ENCODE measurements at places on chromosomes 3 and 15.
A peak's percentile ranks its signal among the peaks of the same experiment; 100 is the strongest.

- DNase-seq, result no peak
These were observed 16.8 kb downstream of the TNIK start for GRCh38 chr3:171443211-171443957.

DNA sequence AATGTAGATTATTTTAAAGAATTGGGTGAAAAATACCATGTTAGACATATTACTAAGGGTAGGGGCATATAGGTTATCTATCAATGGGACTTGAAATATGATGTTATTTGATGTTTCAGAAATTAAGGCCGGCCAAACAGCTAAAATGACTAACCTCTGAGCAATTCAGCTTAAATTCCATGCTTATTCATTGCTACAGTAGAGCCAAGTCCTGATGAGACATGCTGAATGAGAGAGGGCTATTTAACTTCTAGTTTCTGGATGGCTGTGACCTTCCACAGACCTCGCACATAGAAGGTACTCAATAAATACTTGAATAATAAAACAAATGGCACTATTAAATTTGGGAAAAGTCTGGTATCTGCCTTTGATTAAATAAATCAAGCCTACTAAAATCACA, 175.6 kb upstream of the WNT5A start:
- DNase-seq, result peak; percentile 53

DNA sequence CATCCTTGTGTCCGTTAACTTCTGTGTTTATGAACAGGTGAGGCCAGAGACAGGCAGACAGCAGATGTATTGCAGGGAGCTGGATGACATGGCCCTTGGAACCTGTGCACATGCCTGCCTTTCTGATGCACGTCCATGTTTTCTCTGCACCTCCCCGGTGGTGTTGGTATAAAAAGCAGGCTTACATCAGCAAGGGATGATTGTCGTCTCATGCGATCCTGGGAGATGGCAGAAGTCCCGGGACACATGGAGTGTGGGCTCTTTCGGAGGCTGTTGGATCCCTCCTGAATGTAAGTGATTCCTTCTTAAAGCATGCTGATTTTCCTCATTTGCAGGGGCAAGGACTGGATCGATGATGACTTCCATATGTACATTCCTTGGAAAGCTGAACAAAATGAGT, 134.8 kb downstream of the SNRPN start:
- DNase-seq, result no peak

GRCh38 chr3:69472093-69472492, 86.2 kb upstream of the FRMD4B start:
- peak; percentile 8 for DNase-seq

GRCh38 chr15:76057332-76058000, 2.3 kb upstream of the TMEM266 start:
- peak; percentile 50 for DNase-seq

DNA sequence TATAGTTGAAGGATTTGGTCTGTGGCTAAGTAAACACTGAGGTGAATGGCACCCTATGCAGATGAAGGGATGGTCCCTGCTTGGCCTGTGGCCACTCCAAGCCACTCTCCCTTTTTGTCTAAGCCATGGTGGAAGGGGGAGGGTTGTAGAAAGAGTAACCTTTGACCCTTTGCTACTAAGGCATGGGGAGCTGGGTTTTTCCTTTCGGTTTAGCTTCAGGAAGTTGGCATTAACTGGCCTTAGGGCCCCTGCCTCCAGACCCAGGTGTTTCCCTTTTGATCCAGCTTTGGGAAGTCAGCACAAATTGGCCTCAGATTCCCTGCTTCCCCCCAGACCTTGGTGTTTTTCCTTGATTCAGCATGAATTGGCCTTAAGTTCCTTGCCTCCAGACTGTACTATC, 49.5 kb downstream of the EFCAB12 start:
- no peak for DNase-seq

DNA sequence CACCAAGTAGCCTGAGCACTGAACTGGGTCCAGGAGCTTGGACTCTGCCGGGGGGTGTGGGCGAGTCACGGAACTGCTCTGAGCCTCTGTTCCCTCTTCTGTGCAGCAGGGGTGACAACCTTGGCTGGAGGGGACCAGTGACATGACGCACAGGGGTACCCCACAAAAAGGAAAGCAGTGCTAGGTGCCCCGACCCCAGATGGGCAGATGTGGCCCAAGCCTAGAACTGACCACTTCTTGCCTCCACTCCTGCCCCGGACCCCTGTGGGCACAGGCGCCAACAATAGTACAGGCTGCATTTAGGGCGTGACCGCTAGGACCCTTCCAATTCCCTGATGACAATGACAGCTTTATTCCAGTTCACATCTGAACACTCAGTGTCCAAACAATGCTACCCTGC, 255.9 kb upstream of the LYSMD4 start:
- no peak for DNase-seq

- peak; percentile 11 for DNase-seq
These were observed 59.4 kb upstream of the TRIM71 start for GRCh38 chr3:32758375-32758753.

DNA sequence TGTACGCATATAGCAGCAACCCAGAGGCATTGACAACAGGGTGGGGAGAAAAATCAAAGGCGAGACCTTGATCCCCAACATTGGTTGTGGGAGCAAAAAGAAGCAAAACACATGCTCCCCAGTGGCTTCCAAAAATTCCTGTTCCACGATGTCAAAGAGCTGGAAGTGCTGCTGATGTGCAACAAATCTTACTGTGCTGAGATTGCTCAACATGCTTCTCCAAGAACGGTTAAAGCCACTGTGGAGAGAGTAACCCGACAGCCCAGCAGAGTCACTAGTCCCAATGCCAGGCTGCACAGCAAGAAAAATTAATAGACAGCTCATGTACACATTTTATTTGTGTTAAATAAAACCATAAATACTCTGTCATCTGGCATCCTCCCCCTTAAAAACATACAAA, 179.9 kb upstream of the PFN2 start:
- peak; percentile 68 for DNase-seq

- peak; percentile 76 for DNase-seq
These were observed 151.6 kb downstream of the SERPINI1 start for GRCh38 chr3:167887096-167887495.

DNA sequence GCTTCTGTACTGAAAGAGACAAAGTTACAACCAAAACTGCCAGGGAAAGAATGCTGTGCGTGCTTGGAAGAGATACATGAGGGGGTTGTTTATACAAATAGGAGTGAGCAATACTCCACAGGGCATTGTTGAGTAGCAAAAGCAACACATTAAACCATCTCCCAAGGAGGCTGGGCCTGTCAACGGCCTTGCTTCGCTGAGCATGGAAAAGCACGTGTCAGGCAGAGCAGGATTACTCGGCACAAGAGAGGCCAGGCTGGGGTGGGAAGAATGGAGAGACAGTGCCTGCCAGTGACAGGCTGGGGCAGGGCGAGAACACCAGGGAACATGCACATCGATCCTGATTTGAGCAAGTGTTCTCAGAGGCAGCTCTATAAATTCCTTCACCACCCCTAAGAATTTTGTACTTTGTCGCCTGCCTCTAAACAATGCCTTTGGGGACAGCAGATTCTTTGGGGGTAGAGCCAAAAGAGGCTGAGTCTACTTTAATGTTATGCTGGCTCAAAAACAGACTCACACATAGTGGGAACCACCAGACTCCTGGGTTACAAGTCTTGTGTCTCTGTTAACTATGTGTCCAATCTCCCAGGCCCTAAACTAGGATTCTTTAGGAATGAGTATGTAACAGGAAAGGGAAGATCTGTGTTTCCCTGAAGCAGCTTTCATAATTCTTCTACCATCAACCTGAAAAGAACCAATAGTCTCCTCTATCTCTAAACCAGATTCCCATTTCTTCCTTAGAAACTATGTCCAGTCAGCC, 67.2 kb downstream of the LIPC start:
- peak; percentile 89 for DNase-seq

- DNase-seq, result peak; percentile 44
These were observed 1.1 kb downstream of the FBN1 start for GRCh38 chr15:48644467-48644826.

DNA sequence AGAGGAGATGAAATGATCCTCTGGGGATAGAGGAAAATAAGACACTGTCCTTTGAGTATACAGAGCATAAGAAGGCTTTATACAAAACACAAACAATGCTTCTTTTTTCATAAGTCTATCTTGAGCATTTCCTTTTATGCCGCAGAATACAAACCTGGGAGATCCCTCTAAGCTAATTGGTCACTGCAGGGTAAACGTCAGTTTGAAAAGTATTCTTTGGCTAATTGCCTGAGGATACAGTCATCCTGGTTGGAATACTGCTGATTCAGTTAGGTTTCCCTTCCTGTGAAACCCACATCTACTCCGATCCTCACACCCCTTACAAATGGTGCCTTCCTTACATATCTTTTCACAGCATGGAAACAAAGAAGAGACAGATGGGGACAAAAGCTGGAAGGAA, 10.6 kb downstream of the WNT5A start:
- peak; percentile 90 for DNase-seq

GRCh38 chr3:111972891-111973290, 5.9 kb upstream of the ABHD10 start:
- no peak for DNase-seq

DNA sequence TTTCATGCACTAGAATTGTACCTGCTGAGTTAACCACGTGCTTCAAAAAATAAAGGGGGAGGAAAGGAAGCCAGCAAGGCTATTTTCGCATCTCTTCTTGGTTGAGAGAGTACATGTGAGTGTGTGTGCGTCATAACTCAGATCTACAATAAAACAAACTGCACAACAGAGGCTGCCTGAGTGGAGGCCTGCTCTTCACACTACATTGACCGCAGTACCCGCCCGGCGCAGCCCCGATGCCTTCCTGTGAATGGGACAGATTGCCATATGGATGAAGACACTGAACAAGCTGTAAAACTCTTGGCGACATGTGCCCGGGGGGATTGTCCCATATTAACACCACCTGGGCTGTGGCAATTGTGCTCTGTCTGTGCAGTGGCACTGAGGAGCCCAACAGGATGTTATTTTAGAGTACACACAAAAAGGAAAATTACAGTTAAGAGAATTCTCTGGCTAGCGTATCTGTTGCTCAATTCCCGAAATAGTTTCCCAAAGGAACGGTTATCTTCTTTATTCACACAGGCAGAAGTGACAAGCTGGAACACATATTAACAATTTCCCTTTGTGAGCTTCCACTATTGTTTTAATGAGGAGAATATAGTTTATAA, 551.5 kb downstream of the FOXP1 start:
- DNase-seq, result no peak

DNA sequence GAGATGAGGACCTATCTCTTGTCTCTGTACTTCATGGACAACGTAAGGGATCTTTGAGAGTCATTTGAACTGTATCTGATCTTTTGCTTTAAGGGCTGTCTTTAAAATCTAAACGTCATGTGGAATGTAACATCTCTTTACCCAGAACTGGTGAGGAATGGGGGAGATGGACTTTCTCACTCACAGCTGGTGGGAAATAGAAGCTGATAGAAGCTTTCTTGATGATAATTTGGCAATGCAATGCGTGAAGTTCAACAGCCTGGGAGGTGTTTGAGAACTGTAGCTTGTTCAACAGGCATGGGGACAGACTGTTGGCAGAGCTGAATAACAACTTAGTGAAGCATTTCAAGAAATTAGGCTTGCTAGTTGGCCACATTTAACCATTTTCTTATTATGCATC, 21.5 kb upstream of the RORA start:
- no peak for DNase-seq

- DNase-seq, result no peak
These were observed 17.2 kb downstream of the GCSAM start for GRCh38 chr3:112115806-112116383.

- no peak for DNase-seq
These were observed 114.8 kb downstream of the ADCY5 start for GRCh38 chr3:123334056-123334455.

- DNase-seq, result no peak
These were observed 35.4 kb downstream of the PXYLP1 start for GRCh38 chr3:141266797-141267555.

DNA sequence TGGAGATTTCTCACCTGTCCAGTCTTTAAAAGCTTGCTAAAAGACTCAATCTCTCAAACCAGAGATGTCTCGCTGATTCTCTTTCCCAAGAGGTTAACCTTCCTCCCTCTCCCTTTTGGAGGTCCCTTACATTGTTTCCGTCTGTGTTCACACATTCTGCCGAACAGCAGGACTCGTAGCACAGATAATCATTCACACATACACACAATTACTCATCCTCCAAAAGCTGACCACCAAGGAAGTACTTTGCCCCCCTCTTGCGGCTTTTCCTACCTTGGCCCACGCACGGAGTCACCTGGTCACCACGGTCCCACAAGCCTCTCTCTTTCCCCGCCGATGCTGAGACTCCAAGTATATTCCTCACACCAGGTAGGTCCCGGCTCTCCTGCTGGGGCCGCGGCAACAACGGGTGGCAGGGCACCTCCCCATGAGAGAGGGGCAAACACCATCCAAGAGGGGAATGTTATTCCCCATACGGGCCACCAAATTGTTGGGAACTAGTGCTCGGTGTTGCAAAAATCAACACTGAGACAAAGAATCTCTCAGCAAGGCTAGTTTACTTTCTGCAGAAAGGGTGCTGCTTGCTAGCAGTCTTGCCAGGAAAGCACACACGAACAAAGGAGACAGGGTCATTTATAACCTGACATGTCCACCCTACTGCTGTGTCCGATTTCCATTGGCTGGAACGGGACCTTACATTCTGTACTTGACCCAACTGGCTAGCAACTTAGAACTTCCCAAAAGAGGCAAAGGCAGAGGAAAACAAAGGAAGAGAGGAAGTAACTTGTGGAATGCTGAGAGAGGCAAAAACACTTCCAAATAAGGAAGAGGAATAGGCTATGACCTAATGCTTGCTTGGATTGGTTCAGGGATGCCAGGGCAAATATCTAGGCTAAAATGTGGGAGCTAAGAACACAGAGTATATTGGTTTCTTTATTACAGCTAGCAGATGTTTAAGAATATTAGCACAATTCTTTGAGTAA, 102.1 kb upstream of the NECTIN3 start:
- DNase-seq, result no peak

GRCh38 chr15:56165234-56165633, 78.4 kb downstream of the RFX7 start:
- no peak for DNase-seq

GRCh38 chr15:82146990-82147461, 101.2 kb upstream of the MEX3B start:
- peak; percentile 89 for DNase-seq

- no peak for DNase-seq
These were observed 9.6 kb downstream of the NDUFAF1 start for GRCh38 chr15:41392659-41393058.

DNA sequence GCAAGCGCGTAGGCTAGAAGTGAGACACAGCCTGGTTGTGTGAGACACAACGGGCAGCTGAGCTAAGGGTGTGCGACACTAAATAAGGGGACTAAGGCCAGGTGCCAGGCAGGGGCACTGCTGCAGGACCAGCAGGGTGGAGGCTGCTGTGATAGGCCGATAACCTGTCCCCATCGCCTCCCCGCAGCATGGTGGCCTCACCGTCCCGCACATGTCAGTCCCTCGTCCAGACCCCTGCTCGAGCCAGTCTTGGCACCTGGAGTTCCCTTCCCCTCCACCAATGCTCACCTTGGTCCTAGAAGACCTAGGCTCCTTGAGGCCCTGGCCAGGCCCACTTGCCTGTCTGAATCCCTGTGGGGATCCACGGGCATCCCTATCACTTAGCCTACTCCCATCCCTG, 96.1 kb downstream of the HMG20A start:
- DNase-seq, result no peak
